ENCODE measurements at places on chromosomes 13 and 19.

DNA sequence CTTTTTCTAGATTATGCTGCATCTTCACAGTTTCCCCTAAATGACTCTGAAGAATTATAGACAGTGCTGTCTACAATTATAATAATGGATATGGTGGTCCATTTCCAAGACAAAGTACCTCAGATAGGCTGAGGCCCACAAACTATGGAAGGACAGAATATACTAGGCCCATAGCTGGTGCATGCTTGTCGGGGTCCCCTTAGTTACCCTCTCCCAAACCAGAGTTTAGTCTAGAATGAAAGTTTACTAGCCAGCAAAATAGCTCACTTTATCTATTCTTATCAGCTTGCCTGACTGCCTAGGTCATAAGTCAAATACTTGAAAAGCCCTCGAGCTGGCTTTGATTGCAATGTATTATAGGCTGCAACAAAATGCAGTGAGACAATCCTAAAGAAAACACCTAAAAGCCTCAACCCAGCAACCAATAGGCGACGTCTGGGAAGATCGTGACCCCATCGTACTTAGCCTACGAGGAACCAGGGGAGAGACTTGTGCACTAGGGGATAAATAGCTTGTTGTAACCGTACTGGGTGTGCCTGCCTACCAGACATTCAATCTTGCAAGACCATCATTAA is 785 bp upstream of the IGFL2 start:
- no peak for DNase-seq

DNA sequence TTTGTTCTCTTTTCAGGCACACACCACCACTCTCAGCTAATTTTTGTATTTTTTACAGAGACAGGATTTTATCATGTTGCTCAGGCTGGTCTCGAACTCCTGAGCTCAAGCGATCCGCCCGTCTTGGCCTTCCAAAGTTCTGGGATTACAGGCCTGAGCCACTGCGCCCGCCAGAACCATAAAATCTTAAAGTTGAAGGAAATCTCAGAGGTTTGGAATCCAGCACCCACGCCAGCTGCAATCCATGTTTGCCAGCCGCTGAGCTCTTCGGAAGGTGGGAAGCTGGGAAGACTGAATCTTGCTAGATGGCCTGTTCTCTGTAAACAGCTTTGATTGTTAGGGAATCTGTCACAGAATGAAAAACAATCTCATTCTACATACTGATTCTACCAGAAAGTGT is 38.5 kb downstream of the SPATA13 start:
- no peak for DNase-seq

DNA sequence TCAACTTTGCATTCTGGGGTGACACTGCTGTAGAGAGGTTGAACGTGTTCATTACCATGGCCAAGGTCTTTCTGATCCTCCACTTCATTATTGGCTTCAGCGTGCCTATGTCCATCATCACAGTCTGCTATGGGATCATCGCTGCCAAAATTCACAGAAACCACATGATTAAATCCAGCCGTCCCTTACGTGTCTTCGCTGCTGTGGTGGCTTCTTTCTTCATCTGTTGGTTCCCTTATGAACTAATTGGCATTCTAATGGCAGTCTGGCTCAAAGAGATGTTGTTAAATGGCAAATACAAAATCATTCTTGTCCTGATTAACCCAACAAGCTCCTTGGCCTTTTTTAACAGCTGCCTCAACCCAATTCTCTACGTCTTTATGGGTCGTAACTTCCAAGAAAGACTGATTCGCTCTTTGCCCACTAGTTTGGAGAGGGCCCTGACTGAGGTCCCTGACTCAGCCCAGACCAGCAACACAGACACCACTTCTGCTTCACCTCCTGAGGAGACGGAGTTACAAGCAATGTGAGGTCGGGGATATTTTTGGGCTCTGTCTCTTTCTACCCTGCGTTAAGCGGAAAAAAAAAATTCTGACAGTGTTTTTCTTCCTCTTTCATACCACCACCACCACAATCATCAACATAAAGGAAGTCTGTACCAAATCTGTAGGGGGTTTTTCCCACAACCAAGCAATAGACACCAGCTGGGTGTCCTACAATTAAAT is 29.5 kb downstream of the FPR3 start:
- no peak for DNase-seq

DNA sequence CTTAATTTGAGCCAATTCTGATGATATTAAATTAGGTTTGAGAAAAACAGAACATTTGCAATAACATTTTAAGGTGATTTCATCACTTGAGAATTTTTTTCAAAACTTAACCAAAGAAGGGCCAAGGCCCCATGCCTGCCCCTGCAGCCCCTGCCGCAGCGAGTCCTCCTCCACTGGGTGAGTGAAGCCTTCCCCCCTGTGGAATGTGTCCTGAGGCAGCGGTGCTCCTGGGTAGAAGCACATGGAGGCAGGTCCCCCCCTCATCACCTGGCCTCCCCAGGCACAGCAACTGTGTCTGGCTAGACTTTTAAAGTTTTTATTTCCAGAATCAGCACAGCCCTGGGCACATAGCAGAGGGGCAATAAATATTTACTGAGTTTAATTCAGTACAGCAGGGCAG is 10.8 kb downstream of the SOX1 start:
- DNase-seq, result peak; percentile 18

DNA sequence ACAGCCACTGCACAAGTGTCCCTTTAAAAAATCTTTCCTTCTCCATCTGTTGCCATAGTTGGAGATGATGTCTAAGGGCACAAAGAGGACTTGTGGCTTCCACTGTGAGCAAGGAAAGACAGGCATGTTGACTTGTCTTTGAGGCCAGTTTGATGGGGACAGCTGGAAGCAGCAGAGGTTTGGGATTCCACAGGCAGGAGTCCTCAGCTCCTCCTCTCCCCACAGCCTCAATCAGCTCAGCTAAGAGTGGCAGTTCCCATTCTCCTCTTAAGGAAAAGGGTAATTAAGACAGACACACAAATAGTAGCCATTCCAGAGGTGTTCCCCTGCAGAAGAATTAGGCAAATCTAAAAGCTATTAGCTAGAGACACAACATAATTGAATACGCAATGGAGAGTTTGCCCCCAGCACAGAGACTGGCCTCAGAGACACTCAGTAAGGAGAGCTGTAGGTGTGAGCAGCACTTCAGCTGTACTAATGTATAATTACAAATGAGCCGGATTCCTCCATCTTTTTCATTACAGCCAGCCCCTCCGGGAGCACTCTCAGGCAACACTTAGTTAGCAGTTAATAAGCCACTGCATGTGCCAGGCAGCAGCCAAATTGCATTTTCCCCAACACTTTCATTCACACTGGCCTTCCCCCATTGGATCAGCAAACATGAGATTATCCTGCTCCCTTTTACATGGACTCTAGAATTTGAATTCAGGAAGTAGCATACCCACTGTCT is 434.0 kb downstream of the FOXO1 start:
- DNase-seq, result no peak

Data from right kidney (tissue), 9 donors.